ENCODE measurements at places on chromosomes 2 and 18.

DNA sequence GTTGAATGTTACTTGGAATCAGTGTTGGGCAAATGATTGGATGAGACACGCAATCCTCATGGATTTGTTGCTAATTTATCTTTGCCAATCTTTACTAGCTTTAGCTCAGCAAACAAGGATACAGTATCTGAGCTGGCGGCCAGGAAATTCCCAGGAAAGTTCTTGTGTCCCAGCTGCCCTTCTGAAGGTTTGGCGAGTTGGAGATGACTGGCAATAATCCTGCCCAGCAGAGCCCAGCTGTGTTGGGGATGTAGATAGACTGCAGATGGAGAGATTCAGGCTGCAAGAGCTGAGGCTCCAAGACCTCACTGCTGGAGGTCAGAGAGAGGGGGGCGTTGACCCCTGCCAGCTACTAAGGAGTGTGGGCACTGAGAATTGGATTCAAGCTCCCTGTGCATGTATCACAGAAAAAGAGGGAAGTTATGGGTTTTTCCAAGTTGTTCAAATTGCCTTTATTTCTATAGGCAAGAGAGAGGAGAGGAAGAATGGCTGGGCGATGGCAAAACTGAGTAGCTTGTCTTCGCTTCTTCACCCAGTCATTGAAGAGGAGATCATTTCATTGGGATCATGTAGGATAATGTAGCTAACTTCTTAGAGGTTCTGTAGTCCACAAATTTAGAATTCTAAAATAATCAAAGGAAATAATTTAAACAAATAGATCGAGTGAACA, 506.8 kb upstream of the LRATD1 start:
- H3K4me3 ChIP-seq, result no peak overlapping the region
- no peaks in the 10 kb centered on the region for H3K4me1 ChIP-seq
- no peak for DNase-seq
- no peaks in the 10 kb centered on the region for H3K27me3 ChIP-seq

- DNase-seq, result no peak
- H3K36me3 ChIP-seq, result no peaks in the 10 kb centered on the region
- no peaks in the 10 kb centered on the region for H3K27me3 ChIP-seq
- H3K4me3 ChIP-seq, result no peak overlapping the region
- no peaks in the 10 kb centered on the region for H3K4me1 ChIP-seq
These were observed 89.3 kb upstream of the NCKAP5 start for GRCh38 chr2:133657591-133657990.

- H3K4me3 ChIP-seq, result peak within 1 kb of the TSS; percentile 68
- H3K36me3 ChIP-seq, result no peaks in the 10 kb centered on the region
- H3K27ac ChIP-seq, result no peak within 1 kb of the TSS
- no peak for DNase-seq
- peaks cover 7% of the 10 kb centered on the region for H3K4me1 ChIP-seq
These were observed at the start of gene SDC1 for GRCh38 chr2:20224716-20225293. Gene SDC1 (minus strand): TSS chr2:20225130. CDS start chr2:20224867, 263 bp downstream.

- H3K27ac ChIP-seq, result no peak overlapping the region
- no peak overlapping the region for H3K4me3 ChIP-seq
- no peaks in the 10 kb centered on the region for H3K36me3 ChIP-seq
- no peak for DNase-seq
- H3K27me3 ChIP-seq, result no peaks in the 10 kb centered on the region
These were observed 333.3 kb upstream of the ACVR2A start for GRCh38 chr2:147511491-147511948.

DNA sequence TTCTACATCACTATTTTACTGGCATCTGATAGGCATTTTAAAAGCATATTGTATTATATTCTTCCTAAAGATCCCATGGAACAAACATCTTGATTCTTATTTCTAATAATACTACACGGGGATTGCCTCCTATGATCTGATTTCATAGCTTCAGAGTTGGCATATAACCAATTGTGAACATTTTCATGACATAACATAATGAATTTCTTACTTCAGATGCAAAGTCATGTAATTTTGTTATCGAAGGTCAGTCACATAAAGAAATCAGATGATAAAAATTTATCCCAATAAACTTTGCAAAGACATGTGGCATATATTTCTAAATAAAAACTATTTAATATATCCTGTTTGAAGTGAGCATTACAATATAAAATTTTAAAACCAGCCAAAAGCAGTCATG, 93.3 kb downstream of the COL5A2 start:
- H3K27me3 ChIP-seq, result no peaks in the 10 kb centered on the region
- H3K4me3 ChIP-seq, result no peak overlapping the region
- no peaks in the 10 kb centered on the region for H3K4me1 ChIP-seq
- no peak for DNase-seq

GRCh38 chr2:241925277-241925676, 55.7 kb downstream of the RTP5 start:
- H3K4me3 ChIP-seq, result no peak overlapping the region
- H3K4me1 ChIP-seq, result no peaks in the 10 kb centered on the region
- DNase-seq, result no peak

DNA sequence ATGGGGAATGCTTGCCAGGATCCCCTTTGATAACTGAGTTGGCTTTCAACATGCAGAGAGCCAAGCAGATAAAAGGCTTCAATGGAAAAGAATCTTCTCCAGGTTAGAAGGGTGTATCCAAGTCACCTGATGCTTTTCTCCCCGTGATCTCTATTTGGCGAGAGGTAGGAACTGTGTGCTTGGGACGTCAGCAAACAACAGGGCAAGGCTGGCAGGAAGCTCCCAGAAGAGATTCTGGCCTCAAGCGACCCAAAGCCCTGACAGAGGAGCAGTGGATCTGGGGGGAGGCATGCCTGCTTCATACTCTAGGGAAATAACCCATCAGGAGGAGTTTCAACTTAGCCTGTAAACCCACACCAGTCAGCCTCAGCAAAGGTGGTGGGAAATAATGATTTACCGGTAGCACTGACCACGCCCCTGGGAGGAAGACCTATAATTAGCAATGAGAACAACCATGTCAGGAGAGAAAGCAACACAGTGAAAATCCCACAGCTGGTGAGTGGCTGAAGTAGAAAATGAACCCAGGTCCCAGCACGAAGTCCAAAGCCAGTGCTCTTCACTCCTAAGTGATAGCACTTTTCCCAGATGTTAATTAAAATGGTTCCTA, 76.3 kb upstream of the SEC11C start:
- no peak for DNase-seq
- no peaks in the 10 kb centered on the region for H3K36me3 ChIP-seq
- no peaks in the 10 kb centered on the region for H3K27me3 ChIP-seq
- H3K4me3 ChIP-seq, result no peak overlapping the region

- H3K4me3 ChIP-seq, result no peak overlapping the region
- peaks cover 16% of the 10 kb centered on the region for H3K4me1 ChIP-seq
- no peaks in the 10 kb centered on the region for H3K27me3 ChIP-seq
- DNase-seq, result no peak
- no peak overlapping the region for H3K27ac ChIP-seq
These were observed 74.0 kb downstream of the BCL11A start for GRCh38 chr2:60479226-60480088.

GRCh38 chr2:97713296-97714083, at the start of gene ZAP70:
Gene ZAP70 (plus strand): TSS chr2:97713576. CDS start chr2:97724037, 10,461 bp downstream.
- H3K4me1 ChIP-seq, result no peaks in the 10 kb centered on the region
- H3K27ac ChIP-seq, result no peak within 1 kb of the TSS
- no peaks in the 10 kb centered on the region for H3K36me3 ChIP-seq
- no peaks in the 10 kb centered on the region for H3K27me3 ChIP-seq

All from iPS DF 6.9 (cell line).